ENCODE measurements at places on chromosomes 7 and 10.
A peak's percentile ranks its signal among the peaks of the same experiment; 100 is the strongest.

DNA sequence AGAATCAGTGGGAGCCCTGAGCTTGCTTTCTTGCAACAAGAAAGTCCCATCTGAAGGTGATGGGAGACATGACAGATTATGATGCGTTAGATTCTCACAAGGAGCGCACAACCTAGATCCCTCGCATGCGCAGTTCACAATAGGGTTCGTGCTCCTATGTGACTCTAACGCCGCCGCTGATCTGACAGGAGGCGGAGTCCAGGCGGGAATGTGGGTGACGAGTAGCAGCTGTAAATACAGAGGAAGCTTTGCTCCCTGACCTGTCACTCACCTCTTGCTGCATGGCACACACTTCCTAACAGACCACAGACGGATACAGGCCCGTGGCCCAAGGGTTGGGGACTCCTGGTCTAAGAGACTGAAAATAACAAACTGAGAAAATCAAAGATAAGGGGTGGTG is 1163.4 kb upstream of the AUTS2 start:
- DNase-seq, result no peak

DNA sequence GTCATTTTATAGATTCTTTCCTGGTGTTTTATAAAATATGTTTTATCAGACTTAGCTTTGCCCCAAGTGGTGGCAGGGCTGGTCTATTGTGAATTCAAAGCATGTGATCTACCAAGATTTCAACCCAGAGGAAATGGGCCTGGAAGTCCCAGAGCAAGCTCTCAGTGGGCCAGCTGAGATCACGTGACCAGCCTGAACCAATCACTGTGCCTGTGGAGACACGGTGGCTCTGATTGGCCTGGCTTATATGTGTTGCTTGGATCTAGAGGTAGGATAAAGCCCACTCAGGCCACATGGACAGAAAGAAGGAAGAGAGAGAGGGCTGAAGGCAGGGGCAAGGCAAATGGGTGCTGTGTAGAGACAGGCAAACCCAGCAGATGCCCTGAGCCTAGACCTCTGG is 65.5 kb upstream of the GATA3 start:
- DNase-seq, result no peak

DNA sequence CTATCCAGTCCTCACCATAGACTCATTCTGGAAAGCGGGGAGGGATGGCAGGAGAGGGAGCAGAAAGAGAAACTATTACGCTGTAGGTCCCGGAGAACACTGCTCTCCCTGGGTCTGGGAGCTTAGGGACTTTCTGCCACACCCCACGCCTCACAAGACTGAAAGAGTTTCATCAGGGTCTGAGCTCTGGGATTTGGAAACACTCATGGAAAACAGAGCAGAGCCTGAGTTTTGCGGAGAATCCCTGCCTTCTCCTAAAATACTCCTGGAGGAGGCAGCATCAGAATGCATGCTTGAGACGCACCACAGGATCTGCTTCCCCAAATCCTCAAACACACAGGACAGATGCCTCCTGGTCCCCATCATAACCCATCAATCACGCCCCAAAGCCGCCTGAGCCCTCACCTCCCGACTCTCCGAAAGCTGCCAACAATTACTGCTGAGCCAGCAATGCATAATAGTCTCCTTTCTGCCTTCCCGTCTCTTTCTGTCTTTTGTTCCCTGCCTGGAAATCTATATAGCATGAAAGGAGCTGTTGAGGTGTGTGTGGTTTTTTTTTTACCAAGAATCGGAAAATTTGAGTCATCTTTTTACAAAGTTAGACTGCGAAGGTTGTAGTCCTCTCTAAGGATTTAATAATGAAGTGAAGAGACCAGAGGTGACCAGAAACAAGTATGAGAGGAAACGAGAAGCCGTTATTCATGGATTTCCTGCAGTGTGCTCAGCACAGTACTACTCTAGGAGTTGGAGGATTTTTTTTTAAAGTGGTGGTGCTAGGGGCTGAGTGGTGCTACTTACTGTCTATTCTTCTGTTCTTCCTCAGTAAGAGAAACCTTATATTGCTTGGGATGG is 37.7 kb downstream of the ASB13 start:
- DNase-seq, result peak; percentile 36

DNA sequence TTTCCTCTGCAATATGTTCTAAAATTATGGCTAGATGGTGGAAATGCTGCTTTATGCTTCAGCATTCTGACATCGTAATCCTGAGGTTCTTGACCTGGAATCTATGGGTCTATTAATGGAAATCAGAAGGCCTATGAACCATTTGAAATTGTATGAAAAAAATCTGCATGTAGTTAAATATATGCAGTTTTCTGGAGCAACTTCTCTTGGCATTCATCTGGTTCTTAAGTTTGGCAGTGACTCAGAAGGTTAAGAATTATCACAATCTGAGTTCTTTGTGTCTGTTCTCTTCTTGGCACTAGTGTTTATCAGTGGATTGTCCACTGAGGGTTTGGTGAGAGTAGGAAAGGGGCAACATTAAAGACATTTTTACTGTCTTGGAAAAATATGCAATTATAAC is 71.1 kb upstream of the FZD1 start:
- DNase-seq, result no peak

GRCh38 chr7:82438521-82438920 is 5.1 kb downstream of the CACNA2D1 start:
- no peak for DNase-seq

GRCh38 chr7:123355576-123356190 is 155.9 kb upstream of the SLC13A1 start:
- no peak for DNase-seq

GRCh38 chr10:124003871-124004662 is 89.3 kb downstream of the CHST15 start:
- DNase-seq, result no peak

DNA sequence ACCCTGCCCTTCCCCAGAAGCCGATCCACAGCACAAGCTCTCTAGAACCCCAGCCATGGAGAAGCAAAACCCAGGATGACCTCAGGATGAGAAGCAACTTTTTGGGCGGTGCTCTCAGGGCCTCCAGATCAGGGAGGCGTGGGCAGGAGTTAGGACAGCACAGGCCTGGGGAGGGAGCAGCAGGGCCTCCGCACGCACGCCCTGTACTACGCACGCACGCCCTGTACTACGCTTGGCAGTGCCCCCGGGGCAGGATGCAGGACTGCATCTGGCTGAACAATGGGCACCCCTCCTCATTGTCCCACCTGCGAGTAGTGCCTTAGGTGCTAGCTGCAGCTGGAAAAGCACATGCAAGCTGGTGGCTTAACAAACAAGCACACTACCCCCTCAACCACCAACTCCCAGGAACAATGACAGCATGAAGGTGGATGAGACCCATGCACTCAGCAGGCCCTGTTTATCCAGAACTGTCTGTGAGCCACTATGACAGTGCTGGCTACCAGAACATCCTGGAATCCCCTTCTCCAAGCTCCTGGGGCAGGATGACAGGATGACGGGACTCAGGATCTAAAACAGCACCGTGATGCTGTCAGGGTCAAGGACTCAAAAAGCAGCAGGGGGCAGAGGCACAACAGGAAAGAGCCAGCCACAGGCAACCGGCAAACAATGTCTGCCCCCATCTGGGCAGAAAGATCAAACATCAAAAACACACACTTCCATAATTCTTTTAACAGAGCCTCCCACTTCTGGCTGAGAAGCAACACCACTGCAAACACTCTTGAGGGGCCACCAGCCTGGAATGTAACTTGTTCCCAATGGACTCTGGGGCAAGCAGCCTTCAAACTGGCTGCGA is 11.8 kb downstream of the PODXL start:
- no peak for DNase-seq

DNA sequence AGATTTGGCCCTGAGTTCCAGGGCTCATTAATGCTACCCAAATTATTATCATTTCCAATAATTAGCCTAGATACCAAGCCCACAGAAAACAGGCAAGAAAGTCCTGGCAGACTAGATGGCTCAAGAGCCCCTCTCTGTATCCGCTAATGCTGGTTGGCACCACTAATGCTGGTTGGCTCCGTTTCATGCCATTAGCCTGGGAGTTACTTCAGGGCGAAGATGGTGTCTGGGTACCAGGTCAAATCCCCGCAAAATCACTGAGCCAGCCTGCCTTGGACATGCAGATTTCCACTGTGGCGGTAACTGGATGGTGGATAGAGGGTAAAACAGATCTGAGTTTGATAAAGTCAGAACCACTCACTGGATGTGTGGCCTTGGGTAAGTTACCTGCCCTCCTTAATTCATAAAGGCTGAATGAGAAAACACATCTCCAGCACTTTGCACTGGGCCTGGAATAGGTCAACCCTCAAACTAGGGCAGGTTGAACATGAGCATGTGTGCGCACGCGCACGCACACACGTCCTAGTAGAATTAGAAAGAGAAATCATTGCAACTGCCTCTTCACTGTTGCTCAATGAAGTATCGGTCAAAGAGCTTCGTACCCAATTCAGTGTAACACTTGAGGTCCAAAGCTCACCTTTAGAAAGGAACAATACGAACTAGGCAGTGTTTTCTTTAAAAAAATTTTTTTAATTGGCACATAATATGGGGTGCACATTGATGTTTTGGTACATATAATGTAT is 91.5 kb downstream of the PRPF18 start:
- DNase-seq, result no peak

GRCh38 chr10:91146146-91146545 is 74.3 kb upstream of the PCGF5 start:
- DNase-seq, result no peak

DNA sequence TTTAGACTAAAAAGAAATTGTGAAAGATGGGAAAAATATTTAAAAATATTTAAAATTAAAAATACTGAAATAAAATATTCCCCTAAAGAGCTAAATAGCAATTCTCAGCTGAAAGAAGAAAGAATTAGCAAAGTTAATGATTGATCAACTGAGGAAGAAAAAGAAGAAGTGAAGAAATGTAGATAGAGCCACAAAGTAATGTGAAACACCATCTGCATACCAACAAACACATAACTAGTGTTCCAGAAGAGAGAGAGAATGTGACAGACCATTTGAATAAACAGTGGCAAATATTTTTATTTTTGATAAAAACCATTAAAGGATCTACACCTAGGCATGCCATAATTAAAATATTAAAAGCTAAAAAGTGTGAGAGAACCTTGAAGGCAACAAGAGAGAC is 784.5 kb upstream of the ZWINT start:
- no peak for DNase-seq

Data from bone marrow (tissue), 2 donors.